ENCODE measurements at places on chromosomes 6 and 20. TPM values are rescaled to one million over a fixed set of nuclear protein-coding genes. Genes with fewer than 3 reads are reported as not detected.

- no peak overlapping the region for H3K4me3 ChIP-seq
- no peak overlapping the region for H3K27ac ChIP-seq
- no peak for DNase-seq
- no peaks in the 10 kb centered on the region for H3K36me3 ChIP-seq
- H3K4me1 ChIP-seq = no peaks in the 10 kb centered on the region
These were observed 381.8 kb downstream of the CENPW start for GRCh38 chr6:126721581-126722160.

The HDGFL1 gene
- not detected for total RNA-seq

GRCh38 chr6:31900917-31901414, 920 bp downstream of the ZBTB12 start:
- peak overlapping the region; percentile 81 for H3K27ac ChIP-seq
- peaks cover 39% of the 10 kb centered on the region for H3K4me1 ChIP-seq
- no peaks in the 10 kb centered on the region for H3K36me3 ChIP-seq
- H3K27me3 ChIP-seq = no peaks in the 10 kb centered on the region
- DNase-seq = no peak
- H3K4me3 ChIP-seq = peak overlapping the region; percentile 85

DNA sequence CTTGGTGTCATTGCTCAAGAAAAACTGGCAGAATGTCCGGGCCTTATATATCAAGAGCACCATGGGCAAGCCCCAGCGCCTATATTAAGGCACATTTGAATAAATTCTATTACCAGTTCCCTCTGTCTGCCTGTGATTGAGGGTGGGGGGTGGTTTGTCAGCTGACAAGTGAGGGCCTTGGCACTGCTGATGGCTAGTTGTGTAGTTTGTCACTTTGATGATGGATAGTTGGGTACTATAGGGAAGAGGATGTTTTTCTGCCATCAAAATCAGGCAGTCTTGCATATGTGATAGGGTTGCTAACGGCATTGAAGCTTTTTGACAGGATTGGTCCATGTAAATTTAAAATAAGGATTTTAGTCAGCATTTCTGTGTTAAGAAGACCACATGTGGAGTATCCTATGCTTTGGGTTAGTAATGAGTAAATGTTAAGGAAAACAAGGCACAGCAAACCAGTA, 2.5 kb downstream of the RPL10A start:
- no peaks in the 10 kb centered on the region for H3K27me3 ChIP-seq
- no peak for DNase-seq
- peak overlapping the region; percentile 87 for H3K27ac ChIP-seq
- H3K36me3 ChIP-seq = peaks cover 36% of the 10 kb centered on the region

The MAN1A1 gene
- total RNA-seq = 98.6 TPM

DNA sequence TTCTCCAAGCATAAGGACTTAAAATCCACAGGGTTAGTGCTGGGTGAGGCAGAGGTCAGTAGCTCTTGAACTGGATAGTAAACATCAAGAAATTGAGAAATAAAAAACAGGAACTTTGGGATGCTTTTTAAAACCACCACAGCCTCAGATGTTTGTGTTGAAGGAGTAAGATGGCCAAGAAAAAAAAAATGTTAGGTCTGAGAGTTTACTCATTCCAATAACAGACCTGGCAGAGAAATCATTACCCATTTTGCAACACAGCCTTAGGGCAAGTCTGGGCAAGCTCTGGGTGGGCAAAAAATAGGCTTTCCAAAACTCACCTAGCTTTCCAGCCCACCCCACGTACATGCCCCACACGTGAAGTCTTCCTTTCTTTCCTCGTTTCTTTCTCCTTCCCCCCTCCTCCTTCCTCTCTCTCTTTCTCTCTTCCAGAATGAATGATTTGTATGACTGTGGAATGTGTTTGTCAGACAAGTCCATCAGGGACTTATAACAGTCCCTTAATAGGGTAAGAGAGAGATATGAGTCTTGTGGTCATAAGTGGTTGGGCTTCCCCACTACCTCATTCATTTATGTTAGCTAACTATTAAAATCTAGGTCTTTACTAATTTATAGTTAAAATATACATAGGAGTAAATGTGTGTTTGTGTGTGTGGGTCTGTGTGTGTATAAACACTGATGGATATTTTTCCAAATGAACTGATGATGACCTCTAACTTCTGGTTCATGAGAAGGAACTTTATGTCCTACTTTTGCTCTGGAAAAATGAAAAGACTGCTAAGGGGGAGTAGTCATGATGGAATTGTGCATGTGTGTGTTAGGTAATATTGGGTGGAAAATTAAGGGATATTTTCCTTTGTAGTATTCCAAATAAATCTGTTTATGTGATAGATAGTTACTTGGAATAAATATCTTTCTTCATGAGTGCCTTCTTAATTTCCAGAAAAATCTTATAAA, 18.0 kb upstream of the DSE start:
- H3K4me1 ChIP-seq = peaks cover 8% of the 10 kb centered on the region
- H3K27ac ChIP-seq = peak overlapping the region; percentile 38
- H3K4me3 ChIP-seq = no peak overlapping the region
- DNase-seq = no peak

The DUSP15 gene
- 5.6 TPM for total RNA-seq
